Activated B cell treated with CpG ODN at 0.5 μM for 24 hours (primary cell): ENCODE measurements at places on chromosomes 1 and 21.

DNA sequence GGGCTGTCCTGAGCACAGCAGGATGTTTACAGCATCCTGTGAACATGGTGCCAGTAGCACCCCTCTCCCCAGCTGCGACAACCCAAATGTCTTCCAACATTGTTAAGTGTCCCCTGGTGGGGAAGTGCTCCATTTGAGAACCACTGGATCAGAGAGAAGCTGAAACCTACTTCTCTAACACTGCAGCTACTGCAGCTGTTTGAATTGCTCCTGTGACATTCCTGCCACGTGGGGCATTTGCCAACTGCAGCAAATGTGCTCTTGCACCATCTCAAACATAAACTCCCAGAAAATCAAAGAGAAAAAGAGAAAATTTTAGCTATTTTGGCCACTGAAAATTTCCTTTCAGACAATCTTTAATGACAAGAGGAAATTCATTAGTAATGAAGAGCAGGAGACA is 11.0 kb downstream of the SLC2A5 start:
- DNase-seq: no peak

GRCh38 chr1:184366997-184367396 is 19.8 kb upstream of the C1orf21 start:
- DNase-seq: no peak

GRCh38 chr1:228109962-228110488 is 926 bp upstream of the MRPL55 start:
- DNase-seq: no peak

DNA sequence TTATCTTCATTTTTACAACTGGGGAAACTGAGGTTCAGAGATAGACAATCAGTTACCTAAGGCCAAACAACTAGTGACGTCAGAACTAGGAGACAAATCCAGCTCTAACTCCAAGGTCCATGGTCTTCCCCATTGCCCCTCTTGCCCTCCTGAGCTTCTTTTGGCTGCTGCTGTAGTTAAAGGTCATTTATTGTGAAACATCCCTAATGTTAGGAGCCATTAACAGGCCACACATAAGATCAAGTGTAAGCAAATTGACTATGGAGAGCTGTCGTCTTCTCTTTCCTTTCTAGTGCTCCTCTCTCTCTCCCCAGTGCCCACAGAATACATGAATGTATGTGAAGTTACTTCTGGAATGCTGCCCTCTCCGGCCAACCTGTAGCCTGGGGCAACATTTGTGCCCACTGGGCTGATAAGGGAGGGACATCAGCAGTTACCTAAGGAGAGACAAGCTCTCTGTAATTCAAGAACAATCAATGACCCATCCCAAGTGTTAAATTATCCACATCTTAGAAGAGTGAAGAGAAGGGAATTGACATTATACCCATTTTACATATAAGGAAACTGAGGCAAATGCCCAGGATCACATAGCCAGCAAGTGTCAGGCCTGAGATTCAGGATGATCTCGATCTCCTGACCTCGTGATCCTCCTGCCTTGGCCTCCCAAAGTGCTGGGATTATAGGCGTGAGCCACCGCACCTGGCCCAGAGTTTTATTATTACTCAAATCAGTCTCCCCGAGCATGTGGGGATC is 40.1 kb downstream of the PTAFR start:
- DNase-seq: no peak

GRCh38 chr1:217393896-217394295 is 237.0 kb downstream of the GPATCH2 start:
- no peak for DNase-seq

- DNase-seq: no peak
Measured at GRCh38 chr1:193471981-193472380, 285.6 kb upstream of the B3GALT2 start.

DNA sequence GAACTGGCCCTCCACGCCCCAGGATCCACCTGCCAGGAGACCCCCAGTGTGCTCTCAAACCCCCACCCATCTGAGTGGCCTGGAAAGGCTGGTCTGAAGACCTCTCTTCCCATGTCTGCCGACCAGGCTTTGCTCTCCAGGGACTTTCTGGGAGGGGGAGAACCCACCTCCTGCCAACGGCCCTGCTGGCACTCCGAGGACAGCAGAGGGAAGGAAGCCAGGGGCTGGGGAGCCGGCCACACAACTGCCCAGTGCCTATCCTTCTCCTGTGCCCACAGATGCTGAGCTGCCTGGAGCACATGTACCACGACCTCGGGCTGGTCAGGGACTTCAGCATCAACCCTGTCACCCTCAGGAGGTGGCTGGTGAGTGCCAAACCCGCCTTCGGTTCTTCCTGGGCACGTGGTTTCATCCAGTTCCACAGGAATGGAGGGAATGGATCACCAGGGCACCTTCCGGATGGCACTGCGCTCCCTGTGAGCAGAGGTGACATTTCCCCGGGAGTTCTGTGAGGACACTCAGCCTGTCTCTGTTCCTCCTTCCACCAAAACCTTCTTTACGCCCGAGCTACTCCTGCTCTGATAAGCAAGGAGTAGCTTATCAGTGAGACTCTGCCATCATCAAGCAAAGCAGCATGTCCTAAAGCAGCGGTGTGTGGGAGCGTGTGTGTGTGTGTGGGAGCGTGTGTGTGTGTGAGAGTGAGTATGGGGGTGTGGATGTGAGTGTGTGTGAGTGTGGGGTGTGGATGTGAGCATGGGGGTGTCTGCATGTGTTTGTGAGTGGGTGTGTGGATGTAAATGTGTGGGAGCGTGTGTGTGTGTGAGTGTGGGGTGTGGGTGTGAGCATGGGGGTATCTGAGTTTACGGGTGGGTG is 105.5 kb downstream of the PDE9A start:
- DNase-seq: no peak
